Cerebellar nuclear complex (tissue), 1 donor: ENCODE measurements at places on chromosomes 3 and 15.

DNA sequence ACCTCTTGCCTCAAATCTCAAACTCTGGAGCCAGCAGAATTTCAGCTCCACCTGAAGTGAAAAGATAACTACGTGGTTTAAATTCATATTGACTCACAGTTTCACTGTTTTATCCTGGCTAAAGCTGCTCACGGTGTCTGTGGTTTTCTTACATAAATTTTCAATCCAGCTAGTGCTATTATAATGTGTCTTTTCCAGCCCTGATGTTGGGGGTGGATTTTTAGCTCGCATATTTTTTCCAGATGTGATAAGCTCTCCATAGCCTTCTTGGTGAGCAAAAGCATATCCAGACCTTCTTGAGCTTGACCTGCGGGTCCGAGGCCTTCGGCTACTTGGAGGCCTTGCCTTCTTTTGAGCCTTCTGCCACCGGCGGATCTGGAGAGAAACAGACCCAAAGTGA is 239.3 kb downstream of the DTWD1 start:
- DNase-seq = no peak

GRCh38 chr15:31102039-31102321 is 455 bp upstream of the TRPM1 start:
- no peak for DNase-seq

DNA sequence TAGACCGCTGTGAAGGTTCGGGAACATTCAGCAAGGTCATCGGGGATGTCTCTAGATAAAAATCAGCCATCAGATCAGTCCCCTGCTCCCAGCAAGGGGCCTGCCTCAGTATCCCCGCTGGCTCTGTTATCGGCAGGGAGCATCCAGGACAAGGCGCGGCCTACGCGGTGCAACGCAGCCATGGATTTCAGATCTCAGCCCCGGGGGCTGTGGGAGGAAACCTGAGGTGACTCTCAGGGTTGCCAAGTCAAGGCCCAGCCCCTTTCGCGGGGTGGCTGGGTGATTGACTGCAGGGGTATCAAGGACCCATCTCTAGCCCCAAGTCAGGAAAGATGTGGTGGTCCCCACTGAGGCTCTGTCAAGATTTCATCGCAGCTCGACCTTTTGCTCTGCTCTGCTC is 23.1 kb upstream of the CD47 start:
- DNase-seq = no peak

DNA sequence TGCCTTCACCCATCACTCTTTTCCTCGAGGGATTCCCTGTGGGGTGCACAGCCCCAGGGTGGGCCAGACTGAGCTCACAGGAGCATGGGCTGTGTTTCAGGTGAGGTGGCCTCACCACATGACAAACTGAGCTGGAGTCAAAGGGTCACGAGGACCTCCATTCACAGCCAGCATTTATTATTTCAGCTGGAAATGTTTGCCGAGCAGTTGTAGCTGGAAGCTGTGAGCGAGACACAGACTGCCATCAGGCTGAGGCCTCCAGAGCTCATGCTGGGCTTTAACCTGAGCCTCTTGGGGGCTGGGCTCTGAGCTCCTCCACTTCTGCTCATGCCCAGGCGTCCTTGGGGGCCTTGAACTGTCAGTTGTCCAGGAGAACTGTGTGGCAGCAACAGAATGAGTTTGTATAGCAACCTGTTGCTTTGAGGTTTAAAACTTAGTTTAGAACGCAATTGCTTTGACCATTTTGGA is 57.5 kb downstream of the FLNB start:
- DNase-seq = no peak

- no peak for DNase-seq
Observed at GRCh38 chr3:85068911-85069310, 110.1 kb downstream of the CADM2 start.

DNA sequence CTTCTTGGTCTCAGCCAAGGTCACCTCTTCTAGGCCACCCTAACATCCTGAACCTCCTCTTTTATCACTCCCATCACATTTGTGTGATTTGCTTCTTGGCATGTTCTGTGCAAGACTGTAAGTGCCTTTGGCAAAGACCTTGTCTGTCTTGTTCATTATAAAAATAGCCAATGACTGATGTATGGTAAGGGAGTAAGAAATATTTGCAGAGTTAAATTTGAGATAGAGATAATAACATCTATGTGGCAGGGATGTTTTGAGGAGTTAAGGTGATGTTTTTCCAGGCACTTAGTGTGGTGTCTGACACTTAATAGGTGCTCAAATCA is 202.3 kb downstream of the CADPS start:
- DNase-seq = no peak

- no peak for DNase-seq
Observed at GRCh38 chr15:65338823-65339222, 34.3 kb downstream of the RNU5B-1 start.

GRCh38 chr3:184954251-184954650 is 142.3 kb downstream of the VPS8 start:
- no peak for DNase-seq

DNA sequence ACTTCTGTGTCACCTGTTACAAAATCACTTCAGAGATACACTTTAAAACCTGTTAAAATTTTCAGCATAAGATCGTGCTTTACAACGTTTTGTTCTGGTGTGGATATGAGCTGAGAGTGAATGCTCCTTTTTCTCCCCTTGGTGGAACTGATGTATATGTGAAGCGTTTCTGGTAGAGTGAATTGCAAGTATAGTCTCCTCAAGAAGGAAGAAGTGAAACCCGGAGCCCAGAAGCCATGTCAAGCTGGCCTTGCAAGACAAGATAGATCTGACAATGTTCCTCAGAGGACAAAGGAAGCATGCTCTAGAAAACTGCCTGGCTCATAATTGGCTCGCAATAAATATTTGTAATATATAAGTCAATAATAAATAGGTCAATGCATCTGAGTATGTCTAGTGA is 23.6 kb downstream of the SERPINI2 start:
- DNase-seq = no peak

DNA sequence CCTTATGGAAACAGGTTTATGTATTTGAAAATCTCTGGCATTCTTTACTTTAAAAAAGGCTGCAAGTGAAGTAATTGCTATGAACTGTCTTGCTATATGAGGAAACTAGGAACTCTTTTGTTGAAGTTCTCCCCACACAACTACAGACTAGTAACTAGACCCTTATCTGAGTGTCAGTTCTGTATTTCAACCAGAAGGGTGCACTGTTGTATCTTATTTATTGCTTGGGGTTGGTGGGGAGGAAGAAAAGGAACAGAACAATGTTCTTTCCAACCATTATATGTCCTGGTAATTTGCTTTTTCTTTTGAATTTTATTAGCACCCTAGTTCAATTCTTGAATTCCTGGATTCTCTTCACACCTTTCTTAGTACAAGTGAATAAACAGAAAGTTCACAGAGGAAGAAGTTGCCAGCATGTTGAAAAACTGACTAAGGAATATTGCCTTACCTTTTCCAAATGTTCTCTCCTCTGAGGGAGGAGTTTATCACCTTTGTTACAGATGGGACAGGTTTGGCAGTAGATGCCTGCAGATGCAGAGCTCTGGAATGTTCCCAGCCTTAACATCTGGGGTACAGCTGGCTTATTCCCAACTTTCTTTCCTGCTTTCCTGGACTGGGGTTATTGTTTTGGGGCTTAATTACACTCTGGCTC is 162.4 kb upstream of the CFAP20DC start:
- DNase-seq = no peak

DNA sequence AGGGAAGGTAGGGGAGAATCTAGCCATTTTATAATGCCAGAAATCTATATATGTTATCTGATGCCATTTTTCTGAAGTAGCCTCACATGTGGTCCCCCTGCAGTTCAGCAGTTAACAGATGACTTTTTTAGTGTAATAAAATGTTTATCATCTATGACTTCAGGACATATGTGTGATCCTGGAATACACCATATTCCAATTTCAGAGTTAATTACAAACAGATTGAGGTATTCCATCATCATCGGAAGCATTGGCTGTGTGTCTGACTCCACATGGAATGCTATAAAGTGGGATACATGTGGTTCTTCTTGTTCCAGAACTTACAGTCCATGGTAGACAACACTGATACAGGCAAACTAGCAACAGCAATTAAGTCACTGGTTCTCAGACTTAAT is 45.9 kb upstream of the LIMD1 start:
- no peak for DNase-seq

GRCh38 chr3:81470524-81471278 is 290.7 kb downstream of the GBE1 start:
- DNase-seq = no peak

DNA sequence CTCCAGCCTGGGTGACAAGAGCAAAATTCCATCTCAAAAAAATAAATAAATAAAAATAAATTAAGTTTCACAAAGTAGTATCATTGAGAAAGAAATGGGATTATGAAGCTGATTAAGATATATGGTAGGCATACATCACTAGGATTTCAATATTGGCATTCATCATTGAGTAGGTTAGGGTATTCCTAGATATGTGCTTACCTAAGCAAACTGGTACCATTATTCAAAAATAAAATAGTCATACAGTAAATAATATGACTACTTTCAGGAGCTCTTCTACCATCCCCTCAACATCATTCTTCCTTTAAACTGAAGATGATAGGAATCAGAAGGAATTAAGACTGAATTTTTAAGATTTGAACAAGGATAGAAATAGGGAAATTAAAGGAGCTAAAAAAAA is 66.6 kb downstream of the FRMD5 start:
- DNase-seq = no peak

DNA sequence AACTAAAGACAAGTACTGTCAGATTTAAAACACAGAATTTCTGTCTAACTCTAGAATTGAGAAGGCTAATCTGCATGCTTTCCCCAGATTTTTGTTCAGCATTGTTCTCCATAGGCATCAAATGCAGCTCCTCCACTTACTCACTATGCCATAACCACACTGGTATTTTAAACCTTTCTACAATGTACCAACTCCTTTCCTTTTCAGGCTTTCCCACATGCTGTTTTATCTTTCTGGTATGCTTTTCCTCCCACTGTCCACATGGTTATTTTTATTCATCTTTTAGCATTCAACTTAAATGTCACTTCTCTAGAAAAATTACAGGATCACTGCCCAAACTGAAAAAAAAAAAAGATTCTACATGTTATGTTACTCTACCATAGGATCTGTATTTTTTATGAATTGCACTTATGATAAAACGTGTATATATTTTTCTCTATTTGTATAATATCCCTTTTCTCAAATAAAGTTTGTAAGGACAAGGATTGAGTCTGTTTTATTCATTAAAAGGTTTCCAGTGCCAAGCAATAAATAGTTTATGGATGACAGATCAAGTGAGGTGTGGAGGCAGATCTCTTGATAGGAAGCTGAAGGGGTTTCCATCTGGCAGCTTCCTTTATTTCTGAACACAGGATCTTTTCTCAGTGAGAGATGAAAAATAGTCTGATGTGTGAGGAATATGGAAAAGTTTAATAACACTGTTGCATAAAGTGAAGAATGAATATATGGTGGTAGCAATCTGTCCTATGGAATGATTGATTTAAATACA is 1064.5 kb downstream of the ZPLD1 start:
- no peak for DNase-seq

GRCh38 chr3:136311968-136312367 is 61.8 kb downstream of the PCCB start:
- DNase-seq = no peak

GRCh38 chr3:154973851-154974250 is 106.3 kb upstream of the MME start:
- no peak for DNase-seq

DNA sequence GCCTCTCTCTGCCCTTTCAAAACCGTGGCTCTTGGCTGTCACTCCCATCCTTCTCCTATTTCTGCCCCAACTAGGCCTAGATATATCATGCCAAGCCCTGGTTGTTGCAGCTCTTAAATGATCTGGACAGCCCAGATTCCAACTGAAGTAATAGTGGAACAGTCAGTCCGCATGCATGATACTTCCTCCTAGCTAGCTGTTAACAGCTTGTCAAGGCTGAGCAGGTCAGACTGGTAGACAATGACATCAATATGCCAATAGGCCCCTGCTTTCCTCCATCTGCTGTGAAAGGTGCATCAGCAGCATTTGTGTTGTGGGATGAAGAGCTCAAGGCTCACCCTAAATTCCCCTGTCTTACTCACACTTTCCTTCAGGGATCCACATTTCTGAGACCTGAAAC is 527.7 kb upstream of the TGFBR2 start:
- DNase-seq = no peak

GRCh38 chr15:77475001-77475400 is 54.3 kb downstream of the HMG20A start:
- DNase-seq = no peak

DNA sequence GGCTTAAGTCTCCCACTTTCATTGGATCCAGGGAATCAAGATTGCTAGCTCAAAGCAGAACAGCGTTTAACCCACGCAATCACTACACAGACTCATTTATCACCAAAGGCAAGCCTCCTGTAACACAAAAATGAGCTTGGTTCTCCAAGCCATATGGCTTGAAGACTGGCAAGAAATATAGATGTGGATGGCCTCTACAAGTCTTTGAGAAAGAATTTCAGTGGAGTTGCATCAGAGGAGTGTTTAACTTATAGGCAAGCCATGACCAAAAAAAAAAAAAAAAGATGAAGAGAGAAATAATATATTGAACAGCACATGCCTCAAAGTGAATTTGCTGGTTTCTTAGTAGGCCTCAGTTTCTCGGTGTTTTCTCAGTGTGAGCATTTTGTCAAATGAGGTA is 27.3 kb downstream of the PDZRN3 start:
- DNase-seq = no peak

DNA sequence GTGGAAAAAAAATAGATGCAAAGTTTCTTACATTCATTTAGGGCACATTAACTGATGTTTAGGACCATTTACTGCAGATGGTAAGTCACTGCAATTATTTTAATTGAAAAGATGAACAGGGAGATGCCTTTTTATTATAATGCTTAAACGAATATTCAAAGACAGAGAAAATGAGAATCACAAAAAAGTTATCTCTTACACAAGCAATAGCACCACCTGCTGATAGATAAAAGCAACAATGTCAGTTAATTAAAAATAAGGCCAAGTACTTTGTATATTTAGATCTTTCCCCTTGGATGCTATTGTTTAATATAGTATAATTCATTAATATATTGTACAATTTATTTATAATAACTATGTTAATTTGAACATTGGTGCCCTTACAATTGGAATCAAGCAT is 55.9 kb downstream of the IFT80 start:
- DNase-seq = no peak

GRCh38 chr15:96053781-96054428 is 276.6 kb upstream of the NR2F2 start:
- no peak for DNase-seq

DNA sequence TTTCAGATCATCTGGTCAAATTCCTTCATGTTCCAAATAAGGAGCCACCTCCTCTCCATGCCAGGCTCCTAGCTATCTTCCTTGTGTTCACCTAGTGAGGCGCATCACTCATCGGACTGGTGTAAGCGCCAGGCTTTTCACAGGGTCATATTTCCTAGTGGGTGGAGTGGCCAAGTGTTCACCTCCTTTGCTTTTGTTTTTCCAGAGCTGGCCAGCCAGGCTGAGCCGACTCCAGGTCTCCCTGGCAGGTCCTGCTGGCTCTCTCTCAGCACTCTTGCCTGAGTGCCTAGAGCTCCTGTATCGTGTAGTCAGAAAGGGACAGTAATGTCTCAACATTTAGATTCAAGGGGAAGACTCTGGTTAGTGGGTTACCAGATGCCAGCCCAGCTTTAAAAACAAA is 31.0 kb downstream of the HEG1 start:
- DNase-seq = no peak

- no peak for DNase-seq
Observed at GRCh38 chr3:142962520-142963233, 797 bp downstream of the PAQR9 start.

- DNase-seq = no peak
Observed at GRCh38 chr3:132396255-132396654, 21.0 kb upstream of the DNAJC13 start.

GRCh38 chr15:23503980-23504379 is 56.9 kb upstream of the GOLGA6L2 start:
- no peak for DNase-seq

GRCh38 chr3:173865900-173866498 is 468.5 kb downstream of the NLGN1 start:
- DNase-seq = no peak
